ENCODE measurements at places on chromosomes 5 and 9.

DNA sequence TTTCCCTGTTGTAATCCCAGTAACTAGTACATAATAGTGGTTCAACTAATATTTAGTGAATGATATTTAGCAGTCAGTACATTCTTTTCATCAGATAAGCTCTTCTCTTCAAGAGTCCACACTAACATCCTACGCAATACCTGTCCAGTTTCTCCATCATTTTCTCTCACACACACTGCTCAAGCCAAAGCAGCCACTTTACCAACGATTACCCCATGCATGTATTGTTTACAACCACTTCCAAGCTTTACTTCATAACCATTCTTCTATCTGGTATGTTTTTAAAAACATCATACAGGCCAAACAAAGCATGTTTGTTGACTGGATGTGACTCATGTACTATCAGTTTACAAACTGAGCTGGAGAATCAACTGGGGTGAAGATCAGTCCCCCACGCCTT lies 7.3 kb downstream of the UBTD2 start:
- ATAC-seq: no peak

GRCh38 chr5:42842921-42843641 lies 31.4 kb upstream of the SELENOP start:
- no peak for ATAC-seq

DNA sequence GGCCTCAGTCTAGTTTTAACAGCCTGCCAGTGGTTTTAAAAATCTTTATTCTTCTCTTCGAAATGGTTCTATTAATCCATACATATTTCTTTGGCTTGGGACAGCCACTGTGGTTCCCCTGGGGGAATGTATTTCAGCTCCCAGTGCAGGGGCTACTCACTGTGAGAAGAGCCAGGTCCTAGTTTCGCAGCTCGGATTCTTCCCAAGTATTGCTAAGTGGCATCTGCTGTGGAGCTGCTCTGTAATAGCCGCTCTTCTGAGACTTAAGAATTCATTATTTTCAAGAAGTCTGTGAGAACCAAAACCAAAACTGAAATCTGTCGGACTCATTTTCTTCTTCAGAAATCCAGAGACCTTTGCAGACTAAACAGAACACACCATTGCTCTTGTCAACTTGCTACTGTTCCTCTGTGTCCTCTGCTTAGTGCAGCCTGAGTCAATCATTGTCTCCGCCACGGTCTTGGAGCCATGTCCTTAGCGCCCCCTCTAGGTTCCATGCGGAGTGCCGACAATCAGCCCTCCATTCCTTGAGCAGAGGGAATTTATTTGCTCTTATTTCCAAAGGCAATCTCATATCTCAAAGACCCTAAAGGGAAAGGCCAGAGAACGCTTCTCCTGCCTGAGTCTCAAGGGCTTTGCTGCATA lies 478.2 kb downstream of the SPATA31D1 start:
- ATAC-seq: no peak

DNA sequence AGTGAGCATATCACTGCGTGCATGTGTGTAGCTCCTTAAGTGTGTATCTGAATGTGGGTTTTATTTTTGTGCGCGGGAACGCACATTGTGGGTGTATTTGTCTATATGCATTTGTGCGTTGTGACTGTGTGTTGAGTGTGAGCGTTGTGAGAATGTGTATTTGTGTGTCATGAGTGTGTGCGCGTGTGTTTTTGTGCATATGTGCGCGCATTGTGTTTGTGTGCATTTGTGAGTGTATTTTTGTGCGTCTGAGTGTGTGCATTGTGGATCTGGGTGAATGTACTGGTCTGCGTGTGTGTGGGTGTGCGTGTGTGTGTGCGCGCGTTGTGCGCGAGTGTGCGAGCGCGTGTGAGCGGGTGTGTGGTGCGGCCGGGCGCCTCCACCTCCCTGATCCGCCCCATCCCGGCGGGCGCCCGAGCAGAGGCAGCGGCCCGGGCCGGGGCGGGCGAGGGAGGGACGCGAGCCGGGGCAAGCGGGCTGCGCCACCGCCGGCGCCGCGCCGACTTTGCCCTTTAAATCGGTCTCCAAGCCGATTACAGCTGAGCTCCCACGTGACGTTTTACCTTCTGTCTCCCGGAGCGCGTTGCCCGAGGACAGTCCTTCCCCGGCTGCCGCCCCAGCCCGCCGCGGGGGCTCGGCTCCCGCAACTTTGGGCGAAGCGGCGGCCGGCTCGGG lies at the start of gene RASGRF2:
Gene RASGRF2 (plus strand): TSS at position 596 of the 675 bp plus-strand sequence. CDS start 376 bp downstream, outside the sequence.
- ATAC-seq: peak; percentile 28

DNA sequence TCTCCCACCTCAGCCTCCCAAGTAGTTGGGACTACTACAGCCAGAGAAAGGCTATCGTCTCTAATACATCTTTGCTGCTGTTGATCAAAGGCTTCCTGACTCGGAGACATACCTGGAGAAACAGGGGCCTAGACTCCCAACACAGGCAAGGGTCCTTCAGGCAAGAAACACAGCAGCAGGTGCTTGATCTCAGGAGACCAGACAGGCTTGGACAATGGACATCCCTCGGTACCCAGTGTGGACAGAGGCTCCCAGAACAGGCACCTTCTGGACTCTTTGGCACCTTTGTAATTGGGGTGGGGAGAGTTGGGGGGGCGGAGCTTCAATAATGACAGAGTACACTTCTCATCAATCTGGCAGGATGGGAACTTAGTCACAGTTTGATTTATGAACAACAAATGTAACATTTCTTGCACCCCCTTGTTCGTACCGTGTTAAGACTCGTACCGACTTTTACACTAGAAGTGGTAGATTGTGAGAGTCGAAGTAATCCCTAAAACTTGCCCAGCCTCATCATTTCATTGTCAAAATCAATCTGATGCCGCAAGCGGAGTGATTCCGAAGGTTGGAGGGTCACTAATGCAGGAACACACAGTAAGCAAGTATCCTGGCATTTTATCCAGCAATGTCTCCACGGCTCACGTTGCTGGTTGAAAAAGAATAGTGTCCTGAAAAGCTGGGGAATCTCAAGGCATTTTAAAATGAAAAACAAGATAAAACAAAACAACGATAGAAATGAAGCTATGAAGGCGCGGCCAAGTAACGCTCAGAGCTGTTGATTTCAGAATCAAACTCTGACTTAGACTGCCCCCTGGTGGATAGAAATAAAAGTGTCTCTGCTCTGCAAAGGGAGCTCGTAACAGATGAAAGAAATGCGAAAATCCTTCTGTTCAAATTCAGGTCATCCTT lies 46.4 kb upstream of the STK32A start:
- no peak for ATAC-seq
